ENCODE measurements at places on chromosomes 16 and 17.

DNA sequence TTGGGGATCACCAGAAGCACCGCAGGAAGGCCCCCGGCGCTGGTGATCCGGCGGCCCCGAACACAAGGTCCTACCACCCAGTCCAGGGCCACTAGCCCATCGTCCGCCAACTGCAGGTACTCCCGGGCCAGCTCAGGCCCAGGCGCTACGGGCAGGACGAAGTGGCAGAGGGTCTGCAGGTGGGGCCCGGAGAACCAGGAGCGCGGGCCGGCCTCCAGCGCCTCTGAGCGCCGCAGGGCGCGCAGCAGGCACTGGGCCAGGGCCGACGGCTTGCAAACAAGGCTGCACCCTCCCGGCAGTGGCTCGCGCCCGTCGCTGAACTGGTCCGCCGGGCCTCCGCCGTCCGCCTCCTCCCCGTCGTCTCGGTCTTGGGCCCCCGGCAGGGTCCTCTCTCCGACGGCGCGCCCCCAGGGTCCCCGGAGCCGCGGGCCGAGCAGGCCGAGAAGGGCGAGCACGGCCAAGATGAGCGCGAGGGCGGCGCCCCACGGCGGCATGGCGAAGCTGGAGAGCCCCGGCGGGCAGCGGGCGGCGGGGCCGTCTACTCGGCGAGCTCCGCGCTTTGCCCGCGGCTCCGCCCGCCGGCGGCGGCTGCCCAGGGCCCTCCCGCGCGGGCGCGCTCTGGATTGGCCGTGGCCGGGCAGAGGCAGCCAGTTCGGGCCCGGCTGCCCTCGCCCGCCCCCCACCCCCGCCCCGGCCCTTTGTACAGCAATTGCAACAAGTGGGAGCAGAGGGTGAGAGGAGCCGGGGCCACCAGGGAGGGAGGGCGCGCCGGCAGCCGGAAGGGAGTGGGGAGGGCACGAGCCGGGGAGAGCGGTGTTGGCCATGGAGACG lies at the start of gene ABHD15:
ABHD15 (minus strand) TSS at position 565 of the 831 bp plus-strand sequence; CDS start at position 494, 71 bp downstream.
- DNase-seq = peak; percentile 58

DNA sequence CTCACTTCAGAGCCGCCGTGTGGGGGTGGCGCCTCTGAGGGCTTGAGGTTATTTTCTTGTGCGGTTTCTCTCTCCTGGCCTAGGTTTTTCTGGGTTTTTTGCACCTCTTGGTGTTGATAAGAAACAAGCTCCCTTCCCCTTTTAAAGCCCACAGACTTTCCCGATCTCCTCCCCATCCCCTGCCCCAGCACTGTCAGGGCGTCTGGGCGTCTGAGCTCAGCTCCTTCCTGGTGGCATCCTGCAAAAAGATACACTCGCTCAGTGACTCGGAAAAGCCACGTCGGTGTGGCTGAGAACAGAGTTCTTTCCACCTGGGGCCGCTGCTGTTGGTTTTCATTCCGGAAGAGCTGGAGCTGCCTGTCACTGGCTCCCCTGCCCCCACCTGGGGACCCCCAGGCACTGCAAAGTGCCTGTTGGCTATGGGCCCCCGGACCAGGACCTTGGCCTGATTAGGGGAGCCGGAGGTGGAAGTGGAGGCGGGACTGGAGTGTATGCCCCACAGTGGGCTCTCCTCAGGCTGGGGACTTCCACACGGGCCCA lies 14.5 kb downstream of the BAIAP2 start:
- DNase-seq = no peak

DNA sequence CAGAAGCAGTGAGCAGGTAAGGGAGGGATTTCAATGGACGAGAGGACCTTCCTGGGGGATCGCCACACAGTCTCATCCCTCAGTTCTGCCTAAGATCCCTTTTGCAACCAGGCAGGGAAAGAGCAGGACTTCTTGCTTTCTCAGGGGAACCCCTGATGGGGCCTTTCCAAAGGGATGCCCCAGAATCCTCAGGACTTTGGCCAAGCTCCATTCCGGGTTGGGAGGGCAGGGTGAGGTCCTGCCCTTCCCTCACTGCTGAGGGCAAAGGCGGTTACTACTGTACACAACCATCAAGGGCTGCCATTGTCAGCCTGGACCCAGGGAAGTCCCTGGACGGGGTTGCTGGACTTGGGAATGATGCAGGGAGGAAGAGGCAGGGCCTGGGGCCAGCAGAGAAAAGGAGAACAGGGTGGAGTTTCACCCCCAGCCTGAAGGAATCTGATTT lies 9.7 kb downstream of the PRR29 start:
- no peak for DNase-seq

DNA sequence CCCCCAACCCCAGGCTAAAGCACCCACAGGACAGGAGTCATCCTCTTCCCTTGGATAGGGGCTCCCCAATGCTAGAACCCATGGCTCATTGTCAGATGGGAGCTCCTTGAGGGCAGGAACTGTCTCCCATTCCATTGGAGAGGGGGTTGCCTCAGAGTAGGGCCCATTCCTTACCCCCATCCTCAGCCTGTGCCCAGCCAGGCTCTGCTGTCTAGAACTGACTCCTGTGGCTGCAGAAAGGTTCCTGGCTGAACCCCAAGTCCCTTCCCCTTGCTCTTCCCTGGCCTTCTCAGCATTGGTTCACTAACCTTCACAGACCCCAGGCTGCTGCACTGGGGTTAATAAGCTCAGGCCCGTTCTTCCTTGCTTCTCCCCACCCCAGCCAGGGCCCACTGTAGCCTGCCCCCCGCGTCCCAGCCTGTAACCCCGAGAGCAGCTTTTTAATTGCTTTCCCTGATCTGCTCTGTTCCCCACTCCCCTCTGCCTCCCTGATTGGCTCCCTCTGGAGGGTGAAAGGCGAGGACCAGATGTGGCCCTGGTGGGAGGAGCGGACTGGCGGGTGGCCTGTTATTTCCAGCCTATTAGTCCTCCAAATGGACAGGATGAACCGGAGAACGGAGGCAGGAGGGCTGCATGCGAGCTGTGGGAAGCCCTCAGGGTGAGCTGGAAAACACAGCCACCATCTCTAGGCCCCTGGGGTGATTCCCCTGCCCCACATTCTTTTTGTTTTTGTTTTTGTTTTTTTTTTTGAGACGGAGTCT lies 6.0 kb upstream of the GFAP start:
- DNase-seq = no peak

GRCh38 chr17:67491009-67491680 lies 114.1 kb downstream of the PITPNC1 start:
- peak; percentile 89 for DNase-seq

- no peak for DNase-seq
These were observed 153.9 kb upstream of the CACNG3 start for GRCh38 chr16:24102209-24102660.

DNA sequence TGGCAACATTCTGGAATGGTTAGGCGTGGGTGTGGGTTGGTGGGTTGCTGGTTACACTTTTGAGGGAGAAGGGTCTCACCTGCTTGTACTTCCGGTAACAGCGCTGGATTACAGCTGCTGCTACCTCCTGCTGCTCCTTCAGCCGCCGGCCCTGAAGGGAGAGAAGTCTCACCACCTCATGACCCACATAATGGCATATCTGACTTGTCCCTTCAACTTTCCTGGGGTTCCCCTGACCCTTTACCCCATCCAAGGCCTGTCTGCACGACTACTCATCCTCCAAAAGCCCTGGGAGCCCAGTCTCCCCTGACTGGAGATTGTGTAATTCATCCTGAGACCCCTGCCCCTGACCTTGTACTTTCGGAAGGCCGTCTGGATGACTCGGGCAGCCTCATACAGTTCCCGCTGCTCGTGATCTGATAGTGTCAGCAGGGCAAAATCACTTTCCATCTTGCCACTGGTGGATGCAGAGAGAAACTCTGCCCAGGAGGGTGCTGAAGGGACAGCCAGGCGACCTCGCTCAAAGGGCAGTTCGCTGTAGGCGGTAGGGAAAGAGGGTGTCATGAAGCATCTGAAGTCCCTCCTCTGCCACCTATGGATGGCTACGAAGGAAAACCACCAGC lies 2.0 kb upstream of the SPAG7 start:
- DNase-seq = no peak

- DNase-seq = no peak
These were observed 21.4 kb downstream of the BCAS3 start for GRCh38 chr17:60699090-60699489.

DNA sequence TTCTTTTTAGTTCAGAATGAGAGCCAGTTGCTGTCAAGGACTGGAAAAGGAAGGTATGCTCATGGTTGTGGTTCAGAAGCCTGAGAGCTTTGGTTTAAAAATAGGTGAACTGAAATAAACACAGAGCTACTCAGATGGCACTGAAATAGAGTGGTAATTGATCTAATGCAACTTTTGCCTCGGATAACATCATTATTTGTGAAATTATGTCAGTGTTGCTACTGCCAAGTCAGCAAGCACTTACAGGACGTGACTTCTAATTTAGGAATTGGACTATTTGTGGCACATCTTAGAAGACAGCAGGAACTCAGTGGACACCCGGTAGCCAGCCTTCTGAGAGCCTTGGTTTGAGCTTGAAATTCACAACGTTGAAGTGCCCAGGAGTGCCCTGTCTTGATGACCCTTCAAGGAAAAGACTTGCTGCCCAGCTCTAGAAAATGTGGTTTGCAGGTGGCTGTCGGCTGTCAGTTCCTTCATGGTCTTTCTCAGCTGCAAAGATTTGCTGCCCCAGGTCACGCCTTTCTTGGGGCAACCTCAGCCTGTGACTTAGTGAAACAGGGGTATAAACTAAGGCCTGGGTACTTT lies 42.0 kb upstream of the XYLT1 start:
- peak; percentile 86 for DNase-seq

GRCh38 chr17:7825206-7825990 lies 8.6 kb upstream of the KDM6B start:
- no peak for DNase-seq

DNA sequence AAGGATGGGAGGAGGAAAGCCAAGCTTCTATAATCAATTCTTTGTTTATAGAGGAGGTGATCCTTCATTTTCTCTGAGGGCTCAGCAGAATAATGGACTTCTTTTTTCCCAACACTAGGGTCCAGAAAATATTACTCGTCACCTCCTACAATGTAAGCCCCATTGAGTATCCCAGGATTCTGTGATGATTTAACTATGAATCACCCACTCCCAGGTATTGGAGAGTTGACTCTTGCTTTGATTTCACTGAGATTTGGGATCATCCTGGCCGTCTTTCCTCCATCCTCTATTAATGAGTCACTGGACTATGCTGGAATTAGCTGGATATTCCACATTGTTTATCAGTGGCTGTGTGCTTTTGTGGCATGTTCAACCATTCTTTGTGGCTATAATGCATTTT lies 452.0 kb downstream of the NPIPA7 start:
- no peak for DNase-seq

DNA sequence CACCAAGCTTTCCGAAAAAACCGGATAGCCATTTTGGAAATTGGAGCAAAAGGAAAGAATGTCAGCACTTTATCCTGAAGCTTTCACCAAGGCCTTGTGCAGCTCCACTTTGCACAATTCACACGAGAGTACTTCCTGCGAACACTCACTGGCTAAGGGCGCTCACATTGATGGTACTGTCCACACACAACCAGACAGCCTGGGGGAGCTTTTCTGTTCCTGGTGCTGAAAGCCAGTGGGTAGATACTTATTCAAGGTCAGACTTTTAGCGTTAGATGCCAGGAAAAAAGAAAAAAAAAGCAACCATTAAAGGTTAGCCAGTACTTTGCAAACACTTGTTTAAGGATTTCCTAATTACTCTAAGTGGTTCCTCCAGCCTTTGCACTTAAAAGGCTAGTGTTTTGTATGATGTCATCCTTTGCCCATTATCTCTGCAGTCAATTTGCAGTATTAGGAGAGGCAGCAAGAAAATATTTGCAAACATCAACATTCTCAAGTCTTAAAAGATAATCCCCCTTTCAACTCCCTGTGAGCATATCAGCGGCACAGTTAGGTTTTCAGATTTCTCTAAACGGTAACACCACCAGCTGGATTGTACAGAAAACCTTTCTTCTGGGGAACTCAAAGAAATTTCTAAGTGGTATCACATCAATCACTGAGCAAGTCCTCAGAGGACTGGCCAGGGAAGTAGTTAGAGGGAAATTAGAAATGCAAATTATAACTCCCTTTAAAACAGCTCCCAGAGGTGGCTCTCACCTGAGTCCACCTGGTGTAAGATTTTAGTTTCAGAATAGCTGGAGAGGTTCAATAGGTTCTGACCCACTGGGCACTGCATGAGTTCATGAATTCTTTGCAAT lies 243.4 kb upstream of the IRX5 start:
- DNase-seq = no peak

DNA sequence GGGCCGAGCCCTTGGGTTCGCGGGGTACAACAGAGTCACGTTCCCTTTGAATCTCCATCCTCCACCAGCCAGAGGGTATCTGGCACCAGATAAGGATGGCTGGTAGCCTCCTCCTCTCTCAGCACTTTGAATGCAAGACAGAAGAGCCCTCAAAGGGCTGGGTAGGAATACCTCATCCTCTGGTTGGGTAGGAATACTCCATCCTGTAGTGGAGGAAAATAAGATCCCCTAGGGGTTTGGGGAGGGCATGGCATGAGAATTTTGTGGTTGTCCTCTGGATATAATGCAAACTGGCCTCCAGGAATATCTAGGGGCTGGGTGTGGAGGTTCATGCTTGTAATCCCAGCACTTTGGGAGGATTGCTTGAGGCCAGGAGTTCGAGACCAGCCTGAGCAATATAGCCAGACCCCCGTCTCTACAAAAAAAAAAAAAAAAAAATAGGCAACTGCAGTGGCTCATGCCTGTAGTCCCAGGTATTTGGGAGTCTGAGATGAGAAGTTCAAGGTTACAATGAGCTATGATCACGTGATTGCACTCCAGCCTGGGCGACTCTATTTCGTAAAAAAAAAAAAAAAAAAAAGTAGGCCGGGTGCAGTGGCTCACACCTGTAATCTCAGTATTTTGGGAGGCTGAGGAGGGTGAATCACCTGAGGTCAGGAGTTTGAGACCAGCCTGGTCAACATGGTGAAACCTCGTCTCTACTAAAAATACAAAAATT lies 2.7 kb downstream of the IGFBP4 start:
- DNase-seq = no peak

- DNase-seq = peak; percentile 55
These were observed 124.5 kb upstream of the CIBAR2 start for GRCh38 chr16:85236818-85237150.

DNA sequence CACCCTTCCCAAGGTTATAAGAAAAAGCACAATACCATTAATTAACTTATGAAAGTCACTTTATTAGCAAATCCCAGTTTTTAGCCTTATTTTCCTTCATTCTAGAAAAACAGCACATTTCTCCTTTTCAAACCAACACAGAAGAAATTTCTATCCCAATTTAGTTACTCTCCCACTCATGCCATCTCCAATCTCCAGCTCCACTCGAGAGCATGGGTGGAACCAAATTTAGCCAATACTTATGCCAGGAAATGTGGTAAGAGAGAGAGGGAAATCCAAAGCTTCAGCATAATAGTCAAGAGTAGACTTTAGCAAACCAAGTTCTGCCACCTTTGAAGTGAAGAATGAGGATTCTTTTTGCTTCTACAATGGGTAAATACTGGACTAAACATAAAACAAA lies 288.8 kb downstream of the KIF2B start:
- DNase-seq = no peak

All from fibroblast of skin of abdomen (primary cell).